ENCODE measurements at places on chromosomes 7 and 10.

GRCh38 chr10:125152450-125153368 is 7.7 kb downstream of the CTBP2 start:
- DNase-seq: no peak

DNA sequence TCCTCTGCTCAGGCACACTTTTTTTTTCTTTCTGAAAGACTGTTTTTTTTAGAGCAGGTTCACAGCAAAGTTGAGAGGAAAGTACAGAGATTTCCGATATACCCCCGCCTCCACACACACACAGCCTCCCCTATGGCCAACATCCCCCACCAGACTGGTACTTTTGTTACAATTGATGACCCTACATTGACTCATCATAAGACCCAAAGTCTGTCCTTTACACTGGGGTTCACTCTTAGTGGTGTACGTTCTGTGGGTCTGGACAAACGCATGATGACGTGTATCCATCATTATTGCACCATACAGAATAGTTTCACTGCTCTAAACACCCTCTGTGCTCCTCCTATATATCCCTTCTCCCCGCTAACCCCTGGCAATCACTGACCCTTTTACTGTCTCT is 107.7 kb downstream of the RBM20 start:
- DNase-seq: no peak

DNA sequence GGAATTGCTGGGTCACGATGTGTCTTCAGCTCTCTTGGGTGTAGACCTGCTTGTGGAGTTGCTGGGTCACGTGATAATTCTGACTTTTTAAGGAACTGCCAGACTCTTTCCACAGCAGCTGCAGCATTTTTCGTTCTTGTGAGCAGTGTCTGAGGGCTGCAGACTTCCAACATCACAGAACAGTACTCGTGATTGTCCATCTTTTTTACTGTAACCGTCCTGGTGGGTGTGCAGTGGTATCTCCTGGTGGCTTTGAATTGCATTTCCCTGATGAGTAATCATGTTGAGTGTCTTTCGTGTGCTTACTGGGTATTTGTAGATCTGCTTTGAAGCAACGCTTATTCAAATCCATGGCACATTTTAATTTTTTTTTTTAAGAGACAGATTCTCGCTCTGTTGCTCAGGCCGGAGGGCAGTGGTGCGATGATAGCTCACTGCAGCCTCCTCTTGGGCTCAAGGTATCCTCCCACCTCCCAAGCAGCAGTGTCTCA is 22.7 kb downstream of the INPP5A start:
- DNase-seq: no peak

DNA sequence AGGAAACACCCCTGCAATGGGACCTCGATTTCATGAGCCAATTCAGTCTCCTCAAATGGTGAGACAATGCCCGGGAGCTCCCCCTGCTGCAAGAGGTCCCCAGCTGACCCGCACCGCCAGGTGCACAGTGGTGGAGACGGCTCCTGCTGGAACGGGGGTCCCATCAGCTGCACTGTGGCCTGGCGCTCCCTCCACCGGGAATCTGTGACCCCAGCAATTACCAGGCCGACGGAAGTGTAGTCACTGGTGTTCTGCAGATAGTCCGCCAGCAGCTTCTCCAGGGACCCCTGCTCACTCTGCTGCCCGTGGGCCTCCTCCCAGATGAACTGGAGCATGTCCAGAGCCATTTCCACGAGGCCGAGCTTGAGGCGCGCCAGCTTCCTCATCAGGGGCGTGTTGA is 64.9 kb upstream of the NKX6-2 start:
- no peak for DNase-seq
